Activated effector memory CD4-positive, alpha-beta T cell treated with Interleukin-2 at 50 U/mL for 16 hours (primary cell): ENCODE measurements at places on chromosomes 12 and 14.
A peak's percentile ranks its signal among the peaks of the same experiment; 100 is the strongest.

DNA sequence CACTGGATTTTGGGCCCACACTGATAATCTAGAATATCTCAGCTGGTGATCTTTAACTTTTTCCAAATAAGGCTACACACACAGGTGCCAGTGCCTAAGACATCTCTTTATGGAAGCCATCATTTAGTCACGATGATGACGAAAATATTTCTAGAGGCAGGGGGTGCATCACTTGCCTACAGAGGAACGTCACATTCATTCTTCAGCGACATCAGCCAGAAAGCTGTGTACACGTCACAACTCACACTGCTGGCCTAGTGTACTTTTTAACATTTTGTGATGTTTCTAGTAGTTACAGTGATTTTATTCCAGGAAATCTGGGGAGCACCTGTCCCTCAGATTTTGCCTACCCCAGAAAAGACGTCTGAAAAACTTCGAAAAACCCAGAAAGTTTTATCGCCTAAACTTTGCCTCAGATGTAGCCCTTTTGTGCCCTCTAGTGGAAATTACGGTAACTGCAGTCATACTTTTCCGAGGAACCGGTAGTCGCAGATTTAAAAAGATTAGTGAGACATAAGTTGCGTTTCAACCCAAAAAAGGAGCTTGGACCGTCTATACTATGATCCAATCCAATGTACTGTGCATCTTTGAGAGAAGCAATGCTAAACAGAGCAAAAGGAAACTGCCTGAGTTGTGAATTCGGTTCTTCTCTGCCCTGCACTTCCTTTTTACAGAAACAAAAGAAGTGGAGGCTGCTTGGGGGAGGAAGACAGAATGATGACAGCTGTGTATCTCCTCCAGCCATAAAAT lies 64.3 kb upstream of the STON2 start:
- peak; percentile 27 for DNase-seq

DNA sequence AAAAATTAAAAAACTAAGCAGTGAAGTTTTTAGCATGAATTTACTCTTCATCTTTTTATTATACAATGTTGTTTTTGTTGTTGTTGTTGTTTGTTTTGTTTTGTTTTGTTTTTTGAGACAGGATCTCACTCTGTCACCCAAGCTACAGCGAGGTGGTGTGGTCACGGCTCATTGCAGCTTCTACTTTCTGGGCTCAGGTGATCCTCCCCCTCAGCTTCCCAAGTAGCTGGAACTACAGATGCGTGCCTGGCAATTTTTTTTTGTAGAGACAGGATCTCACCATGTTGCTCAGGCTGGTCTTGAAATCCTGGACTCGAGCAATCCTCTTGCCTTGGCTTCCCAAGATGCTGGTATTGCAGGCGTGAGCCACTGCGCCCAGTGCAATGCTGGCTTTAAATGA lies 11.3 kb downstream of the PPFIBP1 start:
- no peak for DNase-seq

DNA sequence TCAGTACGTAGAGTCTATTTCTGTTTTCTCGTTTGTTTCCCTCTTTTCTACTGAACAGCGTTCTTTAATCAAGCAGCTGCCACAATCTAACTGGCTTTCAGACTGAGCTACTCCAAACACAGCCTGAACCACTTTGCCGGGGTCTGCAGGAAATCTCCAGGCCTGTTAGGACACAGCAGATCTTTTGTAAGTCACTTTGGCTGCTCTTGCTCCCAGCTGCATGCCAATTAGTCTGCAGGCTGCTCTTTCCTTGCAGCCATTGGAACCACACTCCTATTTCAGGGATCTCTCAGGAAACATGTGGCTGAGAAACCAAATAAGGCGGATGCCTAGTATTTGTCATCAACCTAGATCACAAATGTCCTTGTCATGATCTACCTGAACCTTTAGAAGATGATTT lies 73.6 kb downstream of the TMTC1 start:
- no peak for DNase-seq

DNA sequence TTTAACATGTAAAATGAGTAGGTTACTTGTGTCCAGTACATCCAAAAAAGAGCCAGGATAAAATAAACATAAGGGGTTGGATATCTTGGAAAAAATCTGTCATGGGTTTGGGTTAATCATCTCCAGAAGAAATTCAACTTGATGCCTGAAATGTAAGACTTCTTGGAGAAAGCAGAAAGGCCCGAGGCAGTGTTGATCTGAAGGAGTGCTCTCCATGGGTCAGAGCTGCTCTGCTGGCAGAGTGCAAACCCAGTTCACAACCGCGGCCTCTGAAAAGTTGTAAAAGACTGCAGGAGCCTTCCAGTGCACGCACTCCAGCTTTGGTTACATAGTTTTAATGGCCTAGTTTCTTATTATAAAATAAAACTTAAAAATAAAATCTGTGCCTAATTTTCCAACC lies 97.3 kb upstream of the ALX1 start:
- no peak for DNase-seq

- no peak for DNase-seq
Observed at GRCh38 chr12:11685316-11685715, 35.8 kb downstream of the ETV6 start.

DNA sequence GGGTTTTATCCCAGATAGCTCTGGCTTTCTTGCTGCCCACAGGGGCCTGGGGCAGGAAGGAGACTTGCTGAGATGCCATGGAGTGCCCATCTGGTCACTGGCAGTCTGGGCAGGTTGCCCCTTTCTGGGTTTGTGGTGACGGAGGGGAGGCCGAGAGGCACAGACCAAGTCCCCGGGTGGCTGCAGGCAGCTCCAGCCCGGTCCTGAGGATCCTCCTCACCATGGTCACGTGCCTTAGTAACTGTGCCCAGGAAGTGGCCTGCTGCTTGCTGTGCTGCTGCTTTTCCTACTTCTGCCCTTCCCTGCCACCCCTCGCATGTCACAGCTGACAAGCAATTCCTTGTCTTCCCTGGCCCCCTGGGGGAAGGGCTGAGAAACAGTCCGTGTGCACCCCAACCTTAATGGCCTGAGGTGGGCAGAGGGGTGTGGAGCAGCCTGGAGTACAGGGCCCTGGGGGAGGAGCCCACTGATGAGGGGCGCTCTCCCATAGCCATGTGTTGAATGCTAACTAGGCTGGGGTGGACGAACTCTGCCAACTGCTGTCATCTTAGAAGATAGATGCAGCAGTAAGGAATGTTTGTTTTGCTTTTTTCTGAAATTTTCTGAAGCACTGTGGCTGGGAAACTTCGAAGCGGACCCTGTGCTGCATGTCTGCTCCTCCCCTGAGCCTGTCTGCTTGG lies 54.9 kb upstream of the SRSF5 start:
- DNase-seq = no peak

- no peak for DNase-seq
Observed at GRCh38 chr12:117533687-117534086, 172.3 kb upstream of the NOS1 start.

GRCh38 chr12:65474831-65475230 lies 196.3 kb downstream of the MSRB3 start:
- DNase-seq = no peak

DNA sequence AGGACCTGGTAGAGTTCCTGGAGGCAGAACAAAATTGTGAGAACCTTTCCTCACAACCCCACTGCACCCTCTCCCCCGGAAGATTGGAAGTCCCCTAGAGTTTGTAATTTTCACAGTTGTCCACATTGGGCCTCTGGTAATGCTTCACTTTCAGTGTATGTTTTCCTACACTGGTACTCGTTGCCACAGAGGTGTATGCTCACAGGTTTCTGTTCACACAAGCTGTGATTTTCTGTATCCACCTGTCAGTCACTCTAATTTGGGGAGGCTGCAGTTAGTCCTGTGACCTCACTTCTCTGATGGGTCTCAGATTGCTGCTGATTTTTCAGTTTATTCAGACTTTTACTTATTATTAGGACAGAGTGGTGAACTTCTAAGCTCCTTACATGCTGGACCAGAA lies 66.4 kb upstream of the BMP4 start:
- no peak for DNase-seq

- no peak for DNase-seq
Observed at GRCh38 chr14:46951103-46951502, 299.5 kb upstream of the RPL10L start.

GRCh38 chr14:32286602-32287001 lies 42.5 kb upstream of the AKAP6 start:
- no peak for DNase-seq

GRCh38 chr12:9751204-9752144 lies 9.2 kb downstream of the CD69 start:
- no peak for DNase-seq

DNA sequence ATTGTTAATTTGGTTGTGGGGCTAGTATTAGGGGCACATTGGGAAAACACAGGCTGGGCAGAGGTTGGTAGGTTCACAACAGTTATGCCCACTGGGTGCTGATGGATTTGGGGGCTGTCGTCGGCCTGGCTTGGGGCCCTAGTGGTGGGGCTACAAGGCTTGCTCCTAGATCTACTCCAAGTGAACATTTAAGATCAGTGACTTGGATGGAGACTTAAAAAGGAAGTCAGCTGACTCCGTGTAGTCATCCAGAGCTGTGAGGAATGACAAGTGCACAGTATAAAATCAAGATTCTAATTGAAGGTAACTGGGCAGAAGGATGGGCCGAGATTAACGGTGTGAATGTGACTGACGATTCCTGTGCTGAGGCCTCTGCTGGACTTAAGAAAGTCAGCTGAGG lies 12.8 kb upstream of the NR4A1 start:
- DNase-seq = no peak

GRCh38 chr12:28578833-28579252 lies 388.6 kb downstream of the CCDC91 start:
- DNase-seq = no peak

DNA sequence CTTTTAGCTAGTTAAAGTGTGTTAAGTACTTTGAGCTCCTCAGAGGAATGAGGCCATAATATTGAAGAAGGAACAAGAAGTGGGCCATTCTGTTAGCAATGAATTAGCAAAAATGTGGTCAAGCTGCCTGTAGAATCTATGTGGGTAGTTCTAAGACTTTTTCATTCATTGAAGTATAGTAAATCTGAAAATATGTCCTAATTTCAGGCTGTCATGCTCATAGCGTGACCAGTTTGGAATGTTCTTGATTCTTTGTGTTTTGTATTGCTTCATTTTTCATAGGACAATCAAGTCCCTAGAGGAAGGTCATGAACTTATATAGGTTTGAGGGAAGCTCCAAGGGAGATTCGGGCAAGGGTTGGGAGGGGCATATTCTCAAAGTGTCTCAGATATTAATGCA lies 11.4 kb downstream of the ATP23 start:
- DNase-seq = no peak
